ENCODE measurements at places on chromosomes 5 and 9.

- no peak for DNase-seq
Observed at GRCh38 chr5:60763061-60763460, 63.1 kb upstream of the DEPDC1B start.

GRCh38 chr5:110088676-110089436 lies 399.1 kb downstream of the MAN2A1 start:
- DNase-seq, result no peak

GRCh38 chr9:75116306-75116705 lies 28.0 kb downstream of the OSTF1 start:
- no peak for DNase-seq

GRCh38 chr9:125745018-125745417 lies 2.2 kb upstream of the PBX3 start:
- DNase-seq, result no peak

DNA sequence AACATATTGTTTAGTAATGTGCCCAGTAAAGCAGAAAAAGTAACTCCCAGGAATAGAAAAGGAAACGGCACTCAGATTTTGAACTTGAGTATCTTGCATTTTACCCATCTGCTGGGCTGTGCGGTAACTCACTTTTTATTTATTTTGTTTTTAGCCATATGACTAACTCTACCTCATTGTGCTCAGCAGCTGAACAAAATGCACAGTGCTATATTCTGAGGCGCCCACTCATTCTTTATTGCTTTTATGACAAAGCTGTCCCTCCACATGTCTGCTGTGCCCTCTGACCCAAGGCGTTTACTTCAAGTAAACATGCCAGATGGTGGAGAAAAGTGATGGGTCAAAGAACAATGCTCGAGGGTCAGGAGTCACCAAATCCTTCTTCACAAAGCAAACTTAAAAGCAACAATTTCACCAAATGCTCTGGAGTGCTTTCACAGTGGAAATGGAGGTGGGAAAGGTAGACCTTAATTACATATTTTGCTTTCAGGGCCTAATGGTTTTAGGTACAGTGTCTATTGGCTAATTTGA lies 215.2 kb upstream of the ELAVL2 start:
- peak; percentile 2 for DNase-seq

GRCh38 chr9:137313956-137314560 lies 12.0 kb upstream of the NRARP start:
- DNase-seq, result no peak

DNA sequence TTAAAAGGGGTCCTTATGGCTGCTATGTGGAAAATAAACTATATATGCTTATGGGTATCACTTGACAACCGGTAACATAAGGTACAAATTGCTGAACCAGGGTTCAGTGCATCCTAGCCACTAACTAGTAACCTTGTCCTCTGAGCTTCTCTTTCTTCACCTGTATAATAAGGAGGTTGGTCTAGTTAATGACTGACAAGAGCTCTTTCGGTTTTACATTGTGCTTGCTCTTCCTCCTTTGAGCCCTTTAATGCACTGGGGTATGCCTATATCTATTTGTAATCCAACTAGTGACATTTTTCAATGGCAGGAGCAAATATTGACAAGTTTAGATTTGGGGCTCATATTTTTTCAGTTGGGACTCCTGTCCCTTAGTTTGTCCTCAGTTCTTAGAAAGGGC lies 66.1 kb downstream of the NPR3 start:
- no peak for DNase-seq

GRCh38 chr5:74903165-74903787 lies 37.1 kb upstream of the FAM169A start:
- peak; percentile 3 for DNase-seq

DNA sequence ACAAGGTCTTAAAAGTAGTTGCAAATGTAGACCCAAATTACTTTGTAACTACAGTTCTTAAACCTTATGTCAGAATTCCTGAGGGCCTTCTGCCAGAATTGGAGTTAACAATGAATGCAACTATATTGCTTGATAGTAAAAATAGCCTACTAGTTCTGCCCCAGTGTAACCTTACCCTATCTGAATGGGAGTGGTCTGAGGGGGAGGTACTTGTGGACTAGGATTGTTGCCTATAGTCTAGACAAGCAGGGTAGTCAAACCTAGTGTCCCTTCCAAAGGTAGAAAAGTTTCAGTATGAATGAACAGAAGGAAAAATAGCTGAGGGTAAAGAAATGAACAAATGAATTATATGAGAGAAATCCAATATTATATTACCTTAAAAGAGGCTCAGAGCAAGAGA lies 242.2 kb downstream of the PJA2 start:
- no peak for DNase-seq

GRCh38 chr5:174943785-174944184 lies 219.4 kb downstream of the MSX2 start:
- no peak for DNase-seq

- DNase-seq, result no peak
Observed at GRCh38 chr5:113273948-113274347, 160.8 kb downstream of the TSSK1B start.

- DNase-seq, result peak; percentile 33
Observed at GRCh38 chr9:21402386-21403251, 6.3 kb upstream of the IFNA8 start.

DNA sequence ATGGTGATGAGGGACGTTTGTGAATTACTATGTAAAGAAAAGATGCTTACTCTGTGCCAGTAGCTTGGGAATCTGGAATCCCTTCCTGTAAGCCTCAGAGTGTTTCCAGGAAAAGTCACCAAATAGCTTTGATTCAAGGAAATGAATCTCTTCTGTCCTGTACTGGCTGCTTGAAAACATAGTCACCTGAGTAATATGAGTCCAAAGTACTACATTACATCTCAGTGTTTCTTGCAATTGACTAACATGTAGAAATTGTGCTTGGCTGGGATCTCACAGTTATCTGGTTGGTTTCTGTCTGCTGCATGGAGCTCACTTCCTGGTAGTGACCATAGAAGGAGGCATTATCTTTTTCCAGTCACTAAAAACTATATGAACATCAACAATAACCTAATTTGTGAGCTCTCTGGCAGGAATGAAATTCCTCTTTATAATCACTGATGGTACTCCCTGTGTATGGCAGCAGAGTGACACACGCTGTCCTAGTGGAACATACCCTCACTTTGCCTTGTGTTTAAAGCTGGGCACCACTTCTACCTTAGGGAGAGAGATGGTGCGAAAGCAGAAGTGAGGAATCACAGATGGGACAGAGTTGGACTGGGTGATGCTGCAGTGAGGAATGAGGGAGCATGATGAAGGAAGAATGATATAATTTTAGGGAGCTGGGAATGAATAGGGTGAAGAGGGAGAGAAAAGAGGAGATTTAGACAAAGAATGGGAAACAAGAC lies 568.5 kb downstream of the RAB3C start:
- no peak for DNase-seq

All from neural crest cell (in vitro differentiated cells).